ENCODE measurements at places on chromosomes 12 and 14. TPM values are rescaled to one million over a fixed set of nuclear protein-coding genes. Genes with fewer than 3 reads are reported as not detected.

GRCh38 chr12:62763861-62764645, 170.9 kb downstream of the PPM1H start:
- DNase-seq = no peak

GRCh38 chr12:66647034-66647691, 31.7 kb downstream of the GRIP1 start:
- peak; percentile 93 for DNase-seq

DNA sequence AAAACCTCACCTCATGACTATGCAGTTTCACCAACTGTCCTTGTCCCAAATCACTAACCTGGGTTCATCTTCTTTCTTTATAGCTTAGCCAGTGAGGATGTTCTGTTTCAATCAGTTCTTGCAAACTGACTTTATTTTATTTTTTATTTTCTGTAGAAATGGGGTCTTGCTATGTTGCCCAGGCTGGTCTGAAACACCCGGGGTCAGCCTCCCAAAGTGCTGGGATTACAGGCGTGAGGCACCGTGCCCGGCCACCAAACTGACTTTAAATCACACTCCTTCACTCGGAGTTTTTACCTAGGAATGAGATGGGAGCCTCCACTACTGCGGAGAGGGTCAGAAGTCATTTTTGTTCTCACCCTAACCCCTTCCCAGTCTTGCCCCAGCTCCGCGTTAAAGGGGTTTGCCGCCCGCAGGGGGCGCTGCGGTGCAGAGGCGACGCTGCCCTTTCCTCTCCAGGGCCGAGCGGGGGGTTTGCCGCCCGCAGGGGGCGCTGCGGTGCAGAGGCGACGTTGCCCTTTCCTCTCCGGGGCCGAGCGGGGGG, 7.0 kb upstream of the B4GALNT3 start:
- DNase-seq = no peak

DNA sequence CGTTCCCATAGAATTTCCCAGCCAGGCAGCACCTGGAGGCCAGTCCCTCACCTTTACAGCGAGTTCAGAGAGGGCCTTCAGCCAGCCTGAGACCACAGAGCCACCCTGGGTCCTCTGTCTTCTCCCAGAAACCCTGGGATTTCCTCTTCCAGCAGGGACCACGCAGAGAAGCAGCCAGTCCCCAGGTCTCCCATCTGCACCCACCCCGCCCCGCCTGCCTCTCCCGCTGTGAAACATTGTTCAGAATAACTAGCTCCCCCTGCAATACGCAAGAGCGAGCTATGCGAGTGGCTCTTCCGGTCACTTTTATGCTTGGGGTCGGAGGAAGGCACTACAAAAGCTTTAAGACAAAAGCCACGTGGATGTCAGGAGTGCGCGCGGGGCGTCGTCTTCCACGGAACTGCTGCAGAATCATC, 77.8 kb downstream of the SERPINA3 start:
- no peak for DNase-seq

GSC gene
- total RNA-seq = not detected

GALNT6 gene
- 31.3 TPM for total RNA-seq

TAS2R50 gene
- 0.24 TPM for total RNA-seq

DNA sequence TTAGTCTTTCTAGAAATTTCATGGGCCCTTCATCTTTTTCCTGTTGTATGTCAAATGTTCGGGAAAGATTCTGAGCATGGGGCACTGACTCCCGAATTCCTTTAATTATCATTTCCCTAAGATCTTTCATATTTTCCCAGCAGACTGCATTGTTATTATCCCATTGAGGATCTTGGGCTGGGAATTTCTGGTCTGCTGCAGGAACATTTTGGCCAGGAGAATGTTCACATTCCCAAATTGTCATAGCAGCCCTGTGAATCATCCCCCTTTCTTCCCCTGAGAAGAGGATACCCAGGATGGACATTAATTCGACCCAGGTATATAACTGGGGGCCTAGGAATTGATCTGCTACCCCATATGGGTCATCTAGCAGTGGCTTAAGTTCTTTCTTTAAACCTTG, 112.5 kb downstream of the RIN3 start:
- DNase-seq = peak; percentile 24

- DNase-seq = no peak
Observed at GRCh38 chr12:20374795-20375194, 6.5 kb downstream of the PDE3A start.

NTS gene
- total RNA-seq = not detected

- DNase-seq = peak; percentile 16
Observed at GRCh38 chr12:98750511-98750910, 105.4 kb downstream of the APAF1 start.

AMDHD1 gene
- total RNA-seq = 1.6 TPM

DNA sequence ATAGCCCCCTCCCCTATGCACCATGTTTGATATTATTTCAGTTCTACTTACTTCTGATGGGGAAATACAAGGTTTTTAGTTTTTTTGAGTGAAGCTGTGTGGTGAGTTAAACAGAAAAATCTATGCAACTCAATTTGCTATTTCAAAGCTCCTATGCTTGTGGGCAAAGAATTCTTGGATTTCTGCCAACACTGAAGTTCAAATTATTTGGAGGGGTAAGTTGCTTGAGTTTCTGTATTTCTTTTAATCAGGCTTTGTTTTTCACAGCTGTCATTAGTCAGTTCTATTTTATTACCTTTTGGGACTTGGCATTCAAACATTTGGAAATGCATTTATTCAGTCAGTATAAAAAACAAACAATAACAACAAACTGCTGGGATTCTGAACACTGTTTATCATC, 407.5 kb upstream of the MGAT4C start:
- peak; percentile 1 for DNase-seq

DNA sequence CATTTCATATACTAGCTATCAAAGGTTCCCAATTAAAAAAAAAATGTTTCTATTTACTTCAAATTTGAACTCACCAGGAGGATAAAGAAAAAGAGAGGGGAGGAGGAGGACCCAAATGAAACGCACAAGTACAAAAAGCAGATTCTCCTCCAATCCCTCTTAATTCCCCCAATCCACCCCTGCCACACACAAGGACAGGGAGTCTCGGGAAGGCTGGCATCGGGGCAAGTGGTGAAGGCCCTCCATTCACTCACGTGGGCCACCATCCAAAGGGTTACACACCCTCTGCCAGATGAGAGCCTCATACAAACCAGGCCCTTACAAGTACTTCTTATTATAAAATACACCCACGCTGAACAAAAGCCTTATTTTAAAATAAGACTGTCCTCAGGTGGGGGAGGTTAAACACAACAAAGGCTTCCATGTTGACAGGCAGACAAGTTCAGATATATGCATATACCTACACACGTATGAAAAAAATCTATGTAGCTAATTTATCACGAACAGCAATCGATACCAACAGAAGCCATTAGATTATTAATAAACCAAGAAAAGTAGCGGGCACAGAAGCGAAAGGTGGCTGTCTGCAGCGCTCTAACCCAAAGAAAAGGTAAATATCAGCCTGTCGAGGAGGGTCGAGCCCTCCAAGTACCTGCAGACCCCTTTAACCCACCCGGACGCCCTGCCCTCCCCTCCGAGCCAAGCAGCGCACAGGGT, 1.5 kb downstream of the ATP2B1 start:
- DNase-seq = peak; percentile 58

DNA sequence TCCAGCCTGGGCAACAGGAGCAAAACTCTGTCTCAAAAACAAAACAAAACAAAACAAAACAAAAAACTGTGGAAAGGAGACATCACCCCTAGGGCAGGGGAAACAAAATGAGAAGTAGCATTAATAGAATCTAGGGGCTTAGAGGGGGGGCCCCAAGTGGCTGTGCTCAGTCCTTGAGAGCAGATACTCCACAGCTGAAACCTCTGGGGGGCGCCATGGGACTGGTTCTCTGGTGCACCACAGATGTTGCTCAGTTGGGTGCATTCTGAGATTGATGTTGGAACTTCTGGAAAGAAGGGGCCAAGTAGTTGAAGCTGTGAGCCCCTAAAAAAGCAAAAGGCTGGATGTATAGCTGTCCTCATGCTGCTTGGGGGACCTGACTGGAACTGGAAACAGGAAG, 11.8 kb upstream of the SYNE2 start:
- DNase-seq = peak; percentile 9

RD3L gene
- total RNA-seq = not detected

PMCH gene
- not detected for total RNA-seq

DNA sequence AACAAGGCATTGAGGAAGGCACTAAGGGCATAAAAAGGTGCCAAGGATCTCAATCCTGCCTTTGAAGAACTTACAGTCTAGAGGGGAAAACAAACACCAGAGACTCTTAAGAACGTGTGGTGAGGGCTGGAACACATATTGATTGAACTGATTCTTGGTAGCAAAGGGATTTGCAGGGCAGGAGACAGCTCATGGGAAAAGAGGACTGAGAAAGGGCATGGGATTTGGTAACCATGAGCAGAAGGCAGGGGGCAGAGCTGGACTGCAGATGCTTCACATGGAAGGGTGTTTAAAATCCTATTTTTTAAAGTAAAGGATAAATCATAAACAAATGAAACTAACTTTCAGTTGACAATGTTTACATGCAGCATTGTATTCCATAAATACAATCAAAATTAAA, 203.1 kb downstream of the ITPR2 start:
- DNase-seq = peak; percentile 31

REM2 gene
- 0.12 TPM for total RNA-seq

- peak; percentile 18 for DNase-seq
Observed at GRCh38 chr14:42140001-42140400, 533.3 kb downstream of the LRFN5 start.

GRCh38 chr12:86669010-86669409, 412.8 kb upstream of the MGAT4C start:
- no peak for DNase-seq

DNA sequence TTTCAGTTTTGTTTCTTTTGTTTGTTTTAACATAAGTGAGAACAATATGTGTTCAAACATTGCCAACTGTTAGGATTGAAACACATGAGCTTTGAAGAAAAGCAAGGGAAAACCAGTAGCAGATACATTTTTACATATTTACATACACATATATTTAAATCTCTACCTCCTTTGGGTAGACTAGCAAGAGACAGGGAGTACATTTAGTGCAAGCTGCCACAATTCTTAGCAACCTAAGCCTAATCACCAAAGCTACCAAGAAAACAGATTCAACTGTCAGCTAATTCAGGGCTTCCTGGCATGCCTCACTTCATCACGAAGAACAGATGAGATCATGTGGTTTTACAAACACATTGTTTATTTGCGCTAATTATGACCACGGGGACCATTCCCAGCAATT, 143.1 kb downstream of the PRIMA1 start:
- DNase-seq = no peak

Data from RPMI7951 (cell line).